Activated CD4-positive, alpha-beta T cell treated with anti-CD3 and anti-CD28 coated beads for 1 hour (primary cell): ENCODE measurements at places on chromosomes 1 and 21.

DNA sequence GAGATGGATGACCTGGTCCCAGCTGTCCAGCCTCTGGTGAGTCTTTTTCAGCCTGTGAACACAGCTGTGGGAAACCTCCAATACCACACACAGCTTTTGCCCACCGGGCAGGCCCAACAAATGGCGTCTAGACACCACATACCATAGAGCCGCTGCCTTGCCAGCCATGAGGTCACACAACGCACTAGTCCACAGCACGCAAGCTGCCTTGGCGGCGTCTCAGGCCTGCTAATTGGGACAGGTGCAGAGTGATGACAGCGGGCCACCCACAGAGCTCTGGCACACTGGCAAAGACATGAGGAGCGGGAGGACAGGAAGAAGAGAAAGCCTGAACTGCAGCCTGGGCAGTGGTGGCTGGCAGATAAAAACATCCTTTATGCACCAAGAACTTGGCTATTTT lies 125.5 kb downstream of the ADAMTS1 start:
- no peak for DNase-seq

GRCh38 chr1:10606064-10606463 lies 131.3 kb downstream of the PEX14 start:
- no peak for DNase-seq

DNA sequence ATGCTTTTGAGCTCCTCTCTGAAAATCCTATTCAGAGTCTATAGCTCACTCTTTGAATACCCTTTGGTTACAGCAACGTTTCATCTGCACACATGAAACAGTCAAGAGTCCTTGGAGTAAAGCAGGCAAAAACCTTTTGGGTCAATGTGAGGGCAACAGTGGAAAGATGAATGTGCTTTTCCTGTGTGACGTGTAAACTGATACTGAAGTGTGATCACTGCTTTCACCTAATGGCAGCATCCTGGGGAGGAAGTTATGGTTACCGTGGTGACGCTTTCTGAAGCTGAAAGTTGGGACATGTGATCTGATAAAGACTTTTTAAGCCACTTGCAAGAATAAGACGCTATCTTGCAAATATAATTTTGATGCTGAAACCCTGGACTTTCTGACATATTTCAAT lies 160.0 kb downstream of the SEC16B start:
- no peak for DNase-seq

- DNase-seq: no peak
Measured at GRCh38 chr1:46525253-46525983, 26.0 kb downstream of the KNCN start.

DNA sequence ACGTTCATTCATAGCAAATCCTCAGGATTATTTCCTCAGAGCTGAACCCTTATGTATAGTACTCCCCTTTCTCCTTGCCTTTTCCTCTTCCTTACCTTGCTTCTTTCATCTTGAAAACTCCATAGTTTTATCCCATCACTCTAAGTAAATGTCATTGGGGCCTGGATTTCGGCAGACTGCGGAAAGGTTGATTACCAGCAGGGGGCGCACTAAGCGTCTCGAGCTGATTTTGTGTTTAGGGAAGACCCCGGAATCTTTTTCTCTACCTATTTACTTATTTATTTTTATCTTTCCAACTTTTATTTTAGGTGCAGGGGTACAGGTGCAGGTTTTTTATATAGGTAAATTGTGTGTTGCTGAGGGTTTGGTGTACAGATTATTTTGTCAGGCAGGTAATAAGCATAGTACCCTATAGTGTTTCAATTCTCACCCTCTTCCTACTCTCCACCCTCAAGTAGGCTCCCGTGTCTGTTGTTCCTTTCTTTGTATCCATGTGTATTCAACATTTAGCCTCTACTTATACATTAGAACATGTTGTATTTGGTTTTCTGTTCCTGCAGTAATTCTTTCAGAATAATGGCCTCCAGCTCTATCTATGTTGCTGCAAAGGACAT lies 11.4 kb upstream of the MTARC1 start:
- DNase-seq: no peak

- DNase-seq: no peak
Measured at GRCh38 chr1:64110924-64111777, 92.3 kb upstream of the UBE2U start.

GRCh38 chr1:10555635-10556429 lies 81.1 kb downstream of the PEX14 start:
- DNase-seq: no peak

- no peak for DNase-seq
Measured at GRCh38 chr1:54257346-54257620, 57.3 kb downstream of the MRPL37 start.

GRCh38 chr1:5386371-5386770 lies 605.9 kb downstream of the NPHP4 start:
- no peak for DNase-seq

- no peak for DNase-seq
Measured at GRCh38 chr21:17089091-17089491, 423.8 kb upstream of the CXADR start.

GRCh38 chr1:110370827-110371226 lies 20.0 kb downstream of the SLC16A4 start:
- DNase-seq: no peak

DNA sequence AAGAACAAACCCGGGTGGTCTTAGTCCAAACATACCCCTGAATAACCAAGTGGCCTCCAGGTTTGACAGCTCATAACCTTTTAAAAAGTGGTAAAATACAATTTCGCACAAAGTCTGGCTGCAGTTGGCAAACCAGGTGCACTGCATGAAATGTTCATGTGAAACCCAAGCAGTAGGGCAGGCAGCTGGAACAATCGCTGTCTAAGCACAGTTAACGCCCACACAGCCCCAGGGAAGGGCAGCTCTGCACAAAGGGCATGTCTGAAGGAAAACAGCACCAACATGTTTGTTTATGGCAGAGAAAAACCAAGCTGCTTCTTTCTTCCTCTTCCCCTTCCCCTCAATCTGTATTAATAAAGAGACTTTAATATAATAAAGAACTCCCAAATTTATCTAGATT lies 49.5 kb downstream of the KIAA1614 start:
- no peak for DNase-seq
